Stimulated activated CD8-positive, alpha-beta memory T cell treated with anti-CD3 and anti-CD28 coated beads, Interleukin-7, amount 100 ng/mL, for 1 hour (primary cell): ENCODE measurements at places on chromosomes 4 and X.

DNA sequence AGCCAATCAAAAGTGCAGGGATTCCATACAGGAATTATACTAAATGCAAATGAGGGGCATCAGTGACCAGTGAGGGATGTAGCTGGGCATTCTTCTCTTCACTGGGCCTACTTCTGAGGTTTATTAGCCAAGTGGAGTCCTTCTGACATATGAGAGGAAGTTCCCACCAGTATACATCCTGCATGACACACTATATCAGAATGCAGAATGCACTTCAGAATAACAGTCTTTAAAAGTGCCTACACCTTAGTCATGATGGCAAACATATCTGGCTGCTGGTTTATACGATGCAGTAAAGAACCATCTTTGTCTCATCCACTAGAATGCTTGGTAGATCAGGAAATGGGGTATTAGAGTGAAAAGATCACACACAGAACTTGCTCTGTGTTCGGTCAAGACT, 180.3 kb upstream of the PPARGC1A start:
- DNase-seq = no peak

GRCh38 chrX:125622899-125623298, 303.2 kb downstream of the TEX13C start:
- DNase-seq = no peak

DNA sequence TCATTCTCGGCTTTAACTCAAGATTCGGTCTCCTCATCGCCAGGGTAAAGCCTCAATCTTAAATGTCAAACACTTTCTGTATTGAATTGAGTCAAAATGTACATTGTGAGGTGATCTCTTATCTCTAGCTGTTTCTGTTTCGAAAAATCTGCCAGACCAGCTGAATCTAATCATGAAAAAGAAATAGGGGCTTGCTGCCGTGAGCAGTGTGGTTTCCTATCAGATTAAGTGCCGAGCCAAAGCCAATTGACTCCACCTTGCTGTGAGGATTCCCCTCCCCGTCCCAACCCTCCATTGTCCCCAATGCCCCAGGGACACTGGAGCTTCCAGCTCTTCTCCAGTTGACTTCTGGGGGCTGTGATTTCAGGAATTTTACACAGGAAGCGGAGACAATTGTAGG, 12.5 kb upstream of the CRLF2 start:
- no peak for DNase-seq

- DNase-seq = no peak
These were observed 6.2 kb downstream of the JCHAIN start for GRCh38 chr4:70660106-70660505.

- no peak for DNase-seq
These were observed at the start of gene PDZD4 for GRCh38 chrX:153829799-153830639. Gene PDZD4, minus strand, starts transcription at chrX:153830544. Its CDS starts 246 bp downstream, at chrX:153830298.

- no peak for DNase-seq
These were observed 1384.4 kb upstream of the PCDH10 start for GRCh38 chr4:131764730-131765129.

- DNase-seq = no peak
These were observed 92.4 kb upstream of the SORBS2 start for GRCh38 chr4:185904381-185904780.
